ENCODE measurements at places on chromosomes 13 and 19.

- DNase-seq: no peak
Measured at GRCh38 chr13:77522444-77522843, 13.1 kb upstream of the SCEL start.

GRCh38 chr13:107843281-107843680 is 372.1 kb downstream of the LIG4 start:
- DNase-seq: no peak

DNA sequence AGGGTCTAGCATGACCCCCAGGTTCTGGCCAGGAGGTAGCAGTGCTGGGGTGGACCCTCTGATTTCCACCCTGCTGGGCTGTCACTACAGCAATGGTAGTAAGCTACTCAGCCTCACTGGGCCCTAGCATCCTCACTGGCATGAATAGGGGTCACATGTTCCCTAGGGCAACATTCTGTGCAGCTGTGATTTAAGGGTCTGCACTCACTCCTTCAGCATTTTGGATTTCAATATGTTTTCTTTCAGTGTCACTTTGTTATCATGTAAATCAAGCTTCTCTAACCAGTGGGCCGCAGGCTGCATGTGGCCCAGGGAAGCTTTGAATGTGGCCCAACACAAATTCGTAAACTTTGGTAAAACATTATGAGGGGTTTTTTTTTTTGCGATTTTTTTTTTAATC is 57.8 kb downstream of the SPATA13 start:
- no peak for DNase-seq

- DNase-seq: no peak
Measured at GRCh38 chr13:36975172-36975571, 24.0 kb downstream of the ALG5 start.

- no peak for DNase-seq
Measured at GRCh38 chr19:4980838-4981680, 12.1 kb downstream of the KDM4B start.

DNA sequence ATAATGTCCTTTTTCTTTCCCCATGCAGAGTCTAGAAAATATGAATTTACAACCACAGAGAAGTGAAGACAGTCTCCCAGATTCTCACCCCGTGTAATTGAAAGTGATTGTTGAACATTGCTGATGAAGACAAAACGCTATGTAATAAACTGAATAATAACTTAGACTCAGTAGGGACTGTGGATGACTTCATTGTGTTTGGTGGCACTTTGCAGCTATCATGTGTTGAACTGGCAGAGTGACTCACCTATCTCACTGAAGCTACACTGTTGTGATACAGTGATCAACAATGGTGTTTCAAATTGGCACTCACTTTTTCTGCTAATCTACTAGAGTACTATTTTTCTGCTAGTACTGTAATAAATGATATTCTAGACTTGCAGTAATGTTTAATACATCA is 261.3 kb downstream of the DACH1 start:
- no peak for DNase-seq

DNA sequence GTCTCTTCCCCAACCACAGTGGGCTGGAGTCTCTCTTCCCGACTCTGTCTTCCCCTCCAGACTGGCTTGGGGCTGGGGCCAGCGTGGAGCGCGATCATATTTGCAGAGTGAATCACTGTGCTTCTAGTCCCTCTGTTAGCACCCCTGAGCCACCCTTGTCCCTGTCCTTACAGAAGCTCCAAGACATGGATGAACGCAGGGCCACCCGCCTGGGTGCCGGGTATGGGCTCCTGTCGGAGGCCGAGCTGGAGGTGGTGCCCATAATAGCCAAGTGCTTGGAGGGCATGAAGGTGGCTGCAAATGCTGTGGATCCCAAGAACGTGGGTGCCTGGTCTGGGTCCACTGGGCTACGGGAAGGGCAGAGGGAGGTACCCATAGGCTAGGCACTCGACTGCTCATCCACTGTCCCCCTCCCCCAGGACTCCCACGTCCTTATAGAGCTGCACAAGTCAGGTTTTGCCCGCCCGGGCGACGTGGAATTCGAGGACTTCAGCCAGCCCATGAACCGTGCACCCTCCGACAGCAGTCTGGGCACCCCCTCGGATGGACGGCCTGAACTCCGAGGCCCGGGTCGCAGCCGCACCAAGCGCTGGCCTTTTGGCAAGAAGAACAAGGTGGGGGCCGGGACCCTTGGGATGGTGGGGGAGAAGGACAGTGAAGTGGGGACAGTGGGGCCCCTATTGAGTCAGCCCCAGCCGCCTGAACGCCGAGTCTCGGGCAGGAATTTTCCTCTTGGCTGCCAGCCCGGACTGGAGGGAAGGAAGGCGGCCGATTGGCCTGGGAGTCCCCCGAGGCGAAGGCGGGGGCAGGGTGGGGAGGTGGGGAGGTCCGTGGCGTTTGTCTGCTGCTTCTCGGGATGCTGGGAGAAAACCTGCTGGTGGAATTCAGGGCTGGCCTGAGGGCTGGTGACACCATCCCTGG is 5.2 kb downstream of the TRIP10 start:
- peak; percentile 92 for DNase-seq

DNA sequence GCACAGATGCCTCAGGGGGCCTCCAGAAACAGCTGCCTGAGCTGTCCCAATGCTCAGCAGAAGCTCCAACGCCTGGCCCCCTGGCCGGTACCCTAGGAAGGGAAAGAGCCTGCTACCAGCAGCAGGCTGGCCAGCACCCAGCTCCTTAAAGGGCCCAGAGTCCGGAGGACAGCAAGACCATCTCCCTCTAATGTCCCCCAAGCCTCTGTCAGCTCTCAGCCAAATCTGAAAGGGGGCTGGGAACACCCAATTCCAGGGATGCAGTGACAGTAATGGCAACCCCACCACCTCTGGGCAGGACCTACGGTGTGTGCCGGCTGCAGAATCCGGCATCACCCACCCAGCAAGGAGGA is 4.2 kb downstream of the PPP6R1 start:
- no peak for DNase-seq

- no peak for DNase-seq
Measured at GRCh38 chr19:29547981-29548380, 22.2 kb downstream of the VSTM2B start.

- no peak for DNase-seq
Measured at GRCh38 chr13:29379281-29379680, 216.2 kb downstream of the SLC7A1 start.

- no peak for DNase-seq
Measured at GRCh38 chr19:1807695-1808394, 4.2 kb downstream of the ATP8B3 start.

DNA sequence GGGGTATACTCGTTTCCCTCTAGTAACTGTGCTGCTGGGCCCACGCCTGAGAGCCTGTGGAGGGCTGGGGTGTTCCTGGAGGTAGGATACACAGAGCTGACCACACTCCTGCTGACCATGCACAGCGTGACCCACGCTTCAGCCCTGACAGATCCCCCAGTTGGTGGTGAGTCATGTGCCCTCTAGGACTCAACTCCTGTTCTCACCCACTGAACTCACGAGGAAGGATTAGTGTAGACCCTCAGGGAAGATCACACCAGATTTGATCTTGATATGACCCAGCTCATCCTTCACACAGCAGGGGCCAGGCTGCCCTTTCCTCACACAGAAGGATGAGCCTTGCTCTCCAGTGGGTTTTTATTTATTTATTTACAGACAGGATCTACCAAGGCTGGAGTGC is 13.3 kb upstream of the ACP7 start:
- no peak for DNase-seq

- DNase-seq: no peak
Measured at GRCh38 chr19:52094526-52095130, 937 bp downstream of the ZNF841 start.

DNA sequence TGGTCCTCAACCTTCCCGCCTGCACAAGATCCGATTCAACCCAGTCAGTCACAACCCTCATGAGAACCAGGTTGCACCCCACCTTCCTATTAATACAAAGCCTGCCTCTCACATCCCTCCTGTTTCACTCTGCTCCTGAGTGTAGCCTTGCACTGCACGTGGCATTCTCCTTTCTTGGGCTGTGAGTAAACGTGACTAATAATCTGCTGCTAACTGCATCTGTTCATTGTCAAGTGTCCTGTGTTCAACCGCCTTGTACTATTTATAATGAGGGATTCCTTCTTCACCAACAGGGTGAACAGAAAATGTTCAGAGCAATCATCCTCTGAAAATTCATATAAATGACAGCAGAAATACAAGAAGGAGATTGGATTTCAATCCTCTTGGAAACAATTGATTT is 1608.2 kb downstream of the SLITRK5 start:
- no peak for DNase-seq

DNA sequence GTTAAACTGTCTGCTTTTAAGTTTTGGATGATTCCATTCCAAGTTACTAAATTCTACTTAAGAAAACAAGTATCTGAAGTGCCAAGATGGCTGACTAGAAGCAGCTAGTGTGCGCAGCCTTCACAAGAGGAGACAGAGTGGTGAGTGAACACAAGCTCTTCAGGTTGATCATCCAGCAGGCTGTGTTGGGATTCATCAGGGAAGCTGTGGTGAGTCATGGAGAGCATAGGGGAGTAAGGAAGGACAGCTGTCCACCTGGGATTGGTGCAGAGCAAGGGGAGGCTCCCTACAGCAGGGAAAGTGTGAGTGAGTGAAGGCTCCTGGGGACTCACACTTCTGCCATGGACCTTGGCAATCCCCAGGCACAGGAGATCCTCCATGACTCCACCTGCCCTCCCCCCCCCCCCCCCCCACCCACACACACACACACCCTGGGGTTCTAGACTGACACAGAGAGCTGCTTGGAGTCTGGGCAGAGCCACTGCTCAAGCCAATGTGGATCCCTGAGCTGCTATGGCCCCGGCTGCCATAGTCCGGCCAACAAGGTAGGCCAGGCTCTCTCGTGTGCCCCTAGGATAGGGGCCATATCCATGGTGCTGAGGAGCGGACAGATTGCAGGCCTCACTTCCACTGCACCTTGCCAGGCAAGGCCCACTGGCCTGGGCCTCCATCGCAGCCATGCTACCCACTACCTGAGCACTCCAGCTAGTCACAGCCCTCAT is 23.5 kb downstream of the SLC25A15 start:
- DNase-seq: no peak

- no peak for DNase-seq
Measured at GRCh38 chr13:68439817-68440216, 1209.7 kb upstream of the PCDH9 start.

DNA sequence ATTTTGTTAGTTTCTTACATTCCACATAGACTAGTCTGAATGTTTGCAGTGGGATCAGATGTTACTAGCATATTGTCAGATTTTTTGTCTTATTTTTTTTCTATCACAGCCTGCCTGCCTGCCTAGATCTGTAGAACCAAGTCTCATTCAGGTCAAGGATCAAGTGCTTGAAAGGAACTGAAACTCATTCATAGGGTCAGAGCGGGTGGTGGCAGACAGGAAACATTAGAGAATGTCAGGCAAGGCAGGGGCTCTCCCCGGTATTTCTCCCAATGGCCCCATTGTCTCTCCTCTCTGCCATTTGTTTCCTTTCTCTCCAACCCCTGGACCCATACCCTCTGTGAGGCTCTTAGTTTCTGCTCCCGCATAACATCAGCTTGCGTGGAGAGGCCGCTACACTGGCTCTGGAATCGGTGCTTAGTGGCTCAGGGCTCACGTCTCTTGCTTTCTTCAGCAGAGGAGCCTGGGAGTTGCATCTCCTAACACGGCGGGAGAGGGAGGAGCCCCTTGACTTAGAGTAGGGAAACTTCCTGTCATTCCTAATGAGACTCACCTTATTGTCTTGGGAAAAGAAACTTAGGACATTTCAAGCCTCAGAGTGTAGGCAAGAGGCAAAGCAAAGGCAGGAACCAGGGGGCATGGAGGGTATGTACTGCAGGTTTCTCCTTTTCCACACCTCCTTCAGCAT is 35.6 kb upstream of the SPATA13 start:
- no peak for DNase-seq

DNA sequence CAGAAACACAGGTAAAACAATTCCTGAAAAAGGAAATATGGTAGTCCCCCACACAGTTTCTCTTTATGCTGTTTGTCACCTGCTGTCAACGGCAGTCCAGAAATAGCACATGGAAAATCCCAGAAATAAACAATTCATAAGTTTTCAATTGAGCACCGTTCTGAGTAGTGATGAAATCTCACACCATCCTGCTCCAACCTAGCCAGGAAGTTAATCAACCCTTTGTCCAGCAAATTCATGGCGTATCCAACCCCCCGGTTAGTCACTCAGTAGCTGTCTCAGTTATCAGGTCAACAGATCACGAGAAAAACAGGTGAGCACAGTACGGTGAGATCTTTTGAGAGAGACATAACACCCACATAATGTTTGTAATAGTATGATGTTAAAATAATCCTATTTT is 74.2 kb downstream of the TUBGCP3 start:
- DNase-seq: no peak

- DNase-seq: no peak
Measured at GRCh38 chr19:18682807-18683108, 722 bp upstream of the CRTC1 start.

DNA sequence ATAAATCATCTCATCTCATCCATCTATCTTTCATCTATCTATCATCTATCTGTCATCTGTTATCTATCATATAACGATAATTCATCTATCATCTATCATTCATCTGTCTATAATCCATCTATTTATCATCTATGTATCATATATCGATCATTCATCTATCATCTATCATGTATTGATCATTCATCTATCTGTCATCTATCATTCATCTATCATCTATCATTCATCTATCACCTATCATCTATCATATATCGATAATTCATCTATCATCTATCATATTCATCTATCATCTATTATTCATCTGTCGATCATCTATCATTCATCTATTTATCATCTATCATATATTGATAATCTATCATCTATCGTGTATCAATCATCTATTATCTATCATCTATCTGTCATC is 100.4 kb upstream of the ZNF492 start:
- DNase-seq: no peak

DNA sequence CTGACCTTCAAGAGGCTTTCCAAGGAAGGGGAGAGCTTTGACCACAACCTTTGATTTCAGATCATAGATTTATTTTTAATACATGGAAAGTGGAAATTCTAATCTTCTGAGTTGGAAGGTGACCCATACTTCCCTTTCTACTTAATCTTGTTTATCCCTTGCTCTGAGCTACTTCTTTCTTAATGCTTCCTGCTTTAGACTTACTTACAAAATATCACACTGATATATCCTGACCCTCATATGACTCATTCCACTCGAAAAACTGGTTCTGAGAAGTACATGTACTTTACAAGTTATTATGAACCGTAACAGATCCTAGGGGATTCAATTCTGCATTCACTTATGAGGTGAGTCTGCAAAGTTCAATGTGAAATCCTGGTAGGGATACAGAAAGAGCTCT is 76.2 kb upstream of the IRS2 start:
- DNase-seq: no peak

DNA sequence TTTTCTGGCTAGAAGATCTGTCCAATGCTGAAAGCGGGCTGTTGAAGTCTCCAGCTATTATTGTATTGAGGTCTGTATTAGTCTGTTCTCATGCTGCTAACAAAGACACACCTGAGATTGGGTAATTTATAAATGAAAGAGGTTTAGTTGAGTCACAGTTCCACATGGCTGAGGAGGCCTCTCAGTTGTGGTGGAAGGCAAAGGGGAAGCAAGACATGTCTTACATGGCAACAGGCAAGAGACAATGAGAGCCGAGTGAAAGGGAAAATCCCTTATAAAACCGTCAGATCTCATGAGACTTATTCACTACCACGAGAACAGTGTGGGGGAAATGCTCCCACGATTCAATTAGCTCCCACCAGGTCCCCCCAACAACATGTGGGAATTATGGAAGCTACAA is 980.4 kb downstream of the SLITRK5 start:
- DNase-seq: no peak

Data from left ventricle myocardium superior (tissue), 1 donor.